ENCODE measurements at places on chromosomes 11 and 22.

DNA sequence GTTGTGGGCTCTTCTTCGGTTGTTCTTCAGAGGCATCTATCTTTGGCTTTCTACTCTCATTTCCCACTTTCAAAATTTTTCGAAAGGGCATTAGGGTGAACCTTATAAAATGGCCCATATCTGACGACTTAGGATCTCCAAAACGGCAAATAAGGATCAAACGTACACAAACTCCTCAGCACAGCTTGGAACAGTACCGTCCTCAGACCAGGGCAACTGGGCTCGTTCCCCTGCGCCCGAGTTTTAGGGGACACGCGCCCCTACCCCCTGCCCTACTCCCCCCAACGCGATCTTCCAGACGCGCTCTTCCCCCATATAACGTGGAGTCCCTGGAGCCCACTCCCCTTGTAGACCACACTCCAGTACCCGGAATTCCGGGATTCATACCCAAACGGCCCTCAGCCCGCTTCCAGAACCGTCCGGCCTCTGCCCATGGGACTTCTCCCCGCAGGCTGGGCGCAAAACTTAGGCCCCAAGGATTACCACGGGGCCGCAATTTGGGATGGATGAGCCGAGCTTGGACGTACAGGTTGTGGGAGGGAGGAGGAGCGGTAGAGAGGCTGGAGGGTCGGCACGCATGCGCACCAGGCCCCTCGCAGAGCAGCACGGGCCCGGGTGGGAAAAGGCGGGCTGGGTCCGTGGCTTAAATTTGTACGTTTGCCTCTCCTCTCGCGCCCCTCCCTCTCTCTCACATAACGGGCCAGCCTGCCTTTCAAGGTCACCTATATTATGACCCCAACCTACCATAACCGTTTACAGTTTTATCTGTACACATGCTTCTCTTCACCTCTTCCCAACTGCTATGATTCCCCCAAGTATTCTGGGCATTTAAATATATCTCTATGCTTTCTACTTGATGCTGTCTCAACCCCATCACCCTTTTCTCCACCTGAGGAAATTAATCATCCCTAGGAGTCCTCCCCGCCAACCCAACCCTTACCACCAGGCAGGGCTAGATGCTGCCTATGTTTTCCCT lies 3.4 kb downstream of the CCDC89 start:
- no peak for DNase-seq

DNA sequence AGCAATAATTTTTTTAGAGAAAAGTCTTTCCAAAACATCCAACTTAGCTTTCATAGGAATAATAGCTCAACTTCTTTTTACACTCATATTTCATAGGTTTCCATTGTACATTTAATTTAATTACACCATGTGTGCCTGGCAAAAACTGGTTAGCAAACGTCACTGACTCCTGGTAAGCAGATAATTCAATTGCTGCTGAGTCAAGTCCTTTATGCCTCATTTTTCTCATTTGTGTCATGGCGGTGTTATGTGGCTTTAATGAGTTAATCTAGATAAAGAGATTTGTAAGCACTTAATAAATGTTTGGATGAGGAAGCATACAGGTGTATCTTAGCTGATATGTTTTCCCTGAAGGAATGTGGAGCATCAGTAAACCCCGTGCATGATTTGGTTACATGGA lies 41.2 kb upstream of the PAK1 start:
- DNase-seq: no peak

- no peak for DNase-seq
Measured at GRCh38 chr22:44449683-44450425, 48.2 kb downstream of the RTL6 start.

DNA sequence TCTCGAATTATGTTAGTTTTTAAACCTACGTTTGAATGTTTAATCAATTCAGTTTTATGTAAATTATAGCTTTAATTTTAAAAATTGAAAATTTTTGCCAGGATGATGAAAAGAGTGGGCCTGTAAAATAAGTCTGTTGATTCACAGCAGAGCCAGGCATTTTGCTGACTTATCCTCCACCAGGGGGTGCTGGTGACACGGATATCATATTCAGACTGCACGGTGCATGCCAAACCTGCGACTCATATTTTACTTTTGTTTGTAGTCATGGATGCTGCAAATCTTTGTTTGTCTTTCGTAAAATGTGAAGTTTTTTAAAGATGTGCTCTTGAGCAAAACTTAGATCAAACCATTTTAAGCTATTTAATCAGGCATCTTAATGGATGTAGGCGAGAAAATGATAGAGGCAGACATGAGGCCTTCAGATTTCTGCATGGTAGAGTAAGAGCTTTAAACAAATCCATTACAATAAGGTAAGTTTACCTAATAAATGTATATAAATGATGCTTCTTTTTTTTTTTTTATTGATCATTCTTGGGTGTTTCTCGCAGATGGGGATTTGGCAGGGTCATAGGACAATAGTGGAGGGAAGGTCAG lies 3.6 kb upstream of the OR8B3 start:
- DNase-seq: peak; percentile 72

GRCh38 chr11:27642954-27643353 lies 57.3 kb downstream of the BDNF start:
- DNase-seq: no peak

DNA sequence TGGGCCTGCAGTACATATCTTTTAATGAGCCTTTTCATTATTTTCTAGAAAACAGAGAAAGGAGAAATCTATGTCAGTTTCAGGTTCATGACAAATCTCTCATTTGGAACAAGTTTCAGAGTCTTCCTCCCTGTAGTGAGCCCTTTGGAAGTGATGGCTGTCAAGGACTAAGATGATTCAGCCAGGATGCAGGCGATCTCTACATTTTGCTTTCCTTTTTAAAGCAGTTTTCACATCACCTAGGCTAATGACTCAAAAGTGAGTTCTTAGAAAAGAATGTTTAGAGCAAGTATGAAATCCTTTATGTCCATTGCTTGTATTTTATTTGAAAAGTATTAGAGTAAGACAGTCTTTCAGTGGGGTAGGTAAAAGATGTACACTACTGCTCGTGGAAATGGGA lies 130.1 kb downstream of the TRPC6 start:
- DNase-seq: no peak
